ENCODE measurements at places on chromosomes 1 and 21.

DNA sequence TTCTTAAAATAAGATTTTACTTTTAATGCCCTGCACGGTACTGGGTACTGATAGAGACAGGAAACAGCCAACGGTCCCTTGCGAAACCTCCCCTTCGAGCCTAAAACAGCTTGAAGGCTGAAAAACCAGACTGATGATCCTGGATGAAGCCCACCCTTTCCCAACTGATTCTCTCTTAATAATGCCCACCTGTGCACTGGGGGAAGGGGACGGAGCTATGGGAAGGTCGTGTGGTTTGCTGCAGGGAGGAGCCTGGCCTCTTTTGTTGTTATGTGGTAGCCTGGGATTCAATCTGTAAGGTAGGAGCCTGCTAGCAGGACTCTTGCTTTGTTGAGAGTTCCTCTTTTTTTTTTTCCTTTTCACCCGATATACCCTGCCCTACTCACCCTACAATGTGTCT lies 25.6 kb downstream of the SAMSN1 start:
- DNase-seq = no peak

- DNase-seq = no peak
These were observed 63.3 kb upstream of the PLA2G4A start for GRCh38 chr1:186765446-186765845.

DNA sequence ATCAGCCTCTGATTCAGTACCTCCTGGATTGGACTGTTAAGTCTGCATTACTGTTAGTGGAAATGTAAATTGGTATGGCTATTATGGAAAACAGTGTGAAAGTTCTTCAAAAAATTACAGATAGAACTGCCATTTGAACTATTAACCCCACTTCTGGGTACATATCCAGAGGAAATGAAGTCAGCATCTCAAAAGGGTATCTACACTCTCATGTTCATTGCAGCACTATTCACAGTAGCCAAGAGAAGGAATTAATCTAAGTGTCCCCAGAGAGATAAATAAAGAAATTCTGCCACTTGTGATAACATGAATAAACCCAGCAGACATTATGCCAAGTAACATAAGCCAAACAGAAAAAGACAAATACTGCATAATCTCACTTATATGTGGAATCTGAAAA lies 676.0 kb downstream of the PLA2G4A start:
- no peak for DNase-seq

GRCh38 chr1:168340781-168341482 lies 60.3 kb downstream of the TBX19 start:
- DNase-seq = no peak

DNA sequence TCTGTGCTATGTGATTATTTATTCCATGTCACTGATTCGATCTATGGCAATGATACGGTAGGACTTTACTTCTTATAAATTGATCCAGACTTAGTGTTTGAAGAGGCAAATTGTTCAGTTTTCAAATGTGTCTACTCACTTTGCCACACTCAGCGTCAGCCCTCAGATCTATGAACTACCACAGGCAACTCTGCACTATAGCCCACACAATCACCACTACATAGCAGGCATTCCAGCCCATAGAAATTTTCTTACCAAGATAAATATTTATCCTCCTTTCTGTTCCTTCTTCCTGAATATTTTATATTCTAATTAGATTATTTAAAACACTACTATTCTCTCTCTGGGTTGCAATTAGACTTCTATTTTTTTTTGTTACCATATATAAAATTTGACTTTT lies 776.1 kb downstream of the BRINP3 start:
- no peak for DNase-seq

DNA sequence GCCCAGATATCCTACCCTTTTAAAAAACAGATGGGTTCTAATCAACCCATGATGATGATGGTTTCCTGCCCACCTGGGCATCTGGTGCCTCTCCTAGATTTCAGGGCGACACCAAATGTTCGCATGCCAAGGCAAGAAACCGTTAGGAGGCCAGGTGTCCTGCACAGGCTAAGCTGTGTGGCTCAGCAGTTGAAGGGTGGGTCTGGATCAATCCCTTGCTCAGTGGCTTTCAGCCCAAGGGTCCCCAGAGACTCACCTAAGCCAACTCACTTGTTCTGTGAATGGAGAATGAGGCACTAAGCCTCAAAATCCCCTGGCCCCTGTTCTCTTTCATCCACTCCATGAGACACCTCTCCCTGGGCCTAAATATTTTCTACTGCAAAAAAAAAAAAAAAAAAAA lies 169.1 kb upstream of the EDN2 start:
- peak; percentile 3 for DNase-seq

GRCh38 chr1:228852511-228853088 lies 117.3 kb downstream of the RHOU start:
- DNase-seq = no peak

GRCh38 chr21:36839123-36839522 lies 127.3 kb downstream of the HLCS start:
- no peak for DNase-seq

GRCh38 chr1:60436186-60436585 lies 362.6 kb upstream of the C1orf87 start:
- DNase-seq = no peak

DNA sequence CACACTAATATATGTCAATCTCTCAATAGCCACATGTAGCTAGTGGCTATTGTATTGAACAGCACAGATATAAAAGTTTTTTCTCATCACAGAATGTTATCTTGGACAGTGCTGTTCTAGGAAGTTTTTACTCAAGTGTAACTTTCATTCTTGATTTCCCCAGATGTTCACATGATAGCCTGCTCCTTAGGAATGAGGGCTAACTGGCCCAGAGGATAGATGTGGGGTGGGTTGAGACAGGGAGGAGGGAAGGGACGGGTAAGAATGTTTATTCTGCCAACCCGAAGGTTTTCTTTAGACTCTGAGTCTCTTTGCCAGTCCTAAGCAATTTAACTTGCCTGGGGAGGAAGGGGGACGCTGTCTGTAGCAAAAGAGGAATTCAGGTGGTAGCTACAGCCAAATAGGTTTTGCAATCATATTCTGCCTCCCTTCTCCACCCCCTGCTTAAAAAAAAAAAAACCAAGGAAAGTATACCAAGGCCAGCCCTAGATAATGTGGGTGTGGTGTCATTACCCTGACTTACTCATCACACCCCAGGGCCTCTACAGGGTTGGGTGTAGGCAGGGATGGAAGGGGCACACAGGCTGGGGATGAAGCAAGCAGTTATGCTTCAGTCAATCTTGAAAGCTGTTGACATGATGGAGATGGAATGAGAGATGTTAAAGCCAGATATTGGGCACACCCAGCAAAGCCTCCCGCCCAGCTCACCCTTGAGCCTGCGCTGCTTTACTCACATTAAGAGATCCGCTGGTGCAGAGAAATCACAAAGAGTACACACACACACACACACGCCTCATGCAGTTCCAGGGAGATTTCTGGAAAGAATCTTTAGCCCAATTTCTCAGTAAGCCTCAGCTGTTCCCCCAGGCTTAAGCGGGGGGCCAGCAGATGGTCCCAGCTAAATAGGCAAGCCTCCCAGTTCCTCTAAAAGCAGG lies 59.9 kb downstream of the PLXNA2 start:
- peak; percentile 30 for DNase-seq

DNA sequence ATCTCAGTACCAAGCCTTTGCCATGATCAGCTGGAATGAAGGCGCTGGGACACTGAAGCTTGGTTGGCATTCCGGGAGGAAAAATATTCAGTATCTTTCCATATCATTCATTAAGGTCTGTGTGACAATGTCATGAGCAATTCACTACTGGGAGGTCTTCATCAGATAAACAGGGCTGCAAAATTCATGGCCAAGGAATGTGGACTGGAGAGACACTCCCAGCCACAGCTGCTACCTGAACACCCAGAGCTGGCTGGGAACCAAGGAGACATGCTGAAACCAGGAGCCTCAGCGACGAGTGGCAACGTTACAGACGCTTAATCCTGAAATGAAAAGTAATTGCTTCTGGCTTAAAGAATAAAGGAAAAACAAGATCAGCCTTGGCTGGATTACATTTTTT lies 30.6 kb upstream of the DDAH1 start:
- no peak for DNase-seq

DNA sequence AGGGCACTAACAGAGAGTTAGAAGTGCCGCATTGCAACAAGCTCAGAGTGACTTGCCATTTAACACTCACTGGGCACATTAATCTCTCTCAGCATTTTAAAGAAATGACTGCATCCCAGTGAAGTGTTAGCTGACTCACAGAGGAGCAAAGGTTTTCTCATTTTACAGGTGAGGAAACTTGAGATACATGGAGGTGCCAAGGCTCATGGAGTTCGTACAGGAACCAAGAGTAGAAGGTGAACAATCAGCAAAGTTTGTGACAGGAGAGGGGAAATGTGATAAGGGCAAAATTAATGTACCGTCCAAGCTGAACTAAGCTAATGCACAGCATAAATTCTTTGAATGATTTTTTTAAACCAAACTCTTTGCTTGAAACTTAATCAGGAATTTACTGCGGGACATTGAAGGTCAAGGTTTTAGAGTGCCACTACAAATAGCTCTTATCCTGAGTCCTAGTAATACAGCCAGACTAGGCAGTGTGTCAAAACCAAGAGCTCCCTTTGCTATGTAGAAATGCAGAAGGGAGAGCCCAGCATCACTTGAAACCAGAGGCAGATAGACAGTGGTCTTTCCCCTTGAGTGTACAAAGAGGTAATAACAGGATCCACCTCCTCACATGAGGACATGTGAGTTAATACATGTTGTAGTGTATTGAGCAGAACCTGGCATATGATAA lies 22.4 kb upstream of the NTPCR start:
- no peak for DNase-seq

- peak; percentile 47 for DNase-seq
These were observed 11.8 kb downstream of the HTR6 start for GRCh38 chr1:19676438-19676922.

GRCh38 chr1:152942161-152942560 lies 4.8 kb upstream of the SPRR5 start:
- no peak for DNase-seq

DNA sequence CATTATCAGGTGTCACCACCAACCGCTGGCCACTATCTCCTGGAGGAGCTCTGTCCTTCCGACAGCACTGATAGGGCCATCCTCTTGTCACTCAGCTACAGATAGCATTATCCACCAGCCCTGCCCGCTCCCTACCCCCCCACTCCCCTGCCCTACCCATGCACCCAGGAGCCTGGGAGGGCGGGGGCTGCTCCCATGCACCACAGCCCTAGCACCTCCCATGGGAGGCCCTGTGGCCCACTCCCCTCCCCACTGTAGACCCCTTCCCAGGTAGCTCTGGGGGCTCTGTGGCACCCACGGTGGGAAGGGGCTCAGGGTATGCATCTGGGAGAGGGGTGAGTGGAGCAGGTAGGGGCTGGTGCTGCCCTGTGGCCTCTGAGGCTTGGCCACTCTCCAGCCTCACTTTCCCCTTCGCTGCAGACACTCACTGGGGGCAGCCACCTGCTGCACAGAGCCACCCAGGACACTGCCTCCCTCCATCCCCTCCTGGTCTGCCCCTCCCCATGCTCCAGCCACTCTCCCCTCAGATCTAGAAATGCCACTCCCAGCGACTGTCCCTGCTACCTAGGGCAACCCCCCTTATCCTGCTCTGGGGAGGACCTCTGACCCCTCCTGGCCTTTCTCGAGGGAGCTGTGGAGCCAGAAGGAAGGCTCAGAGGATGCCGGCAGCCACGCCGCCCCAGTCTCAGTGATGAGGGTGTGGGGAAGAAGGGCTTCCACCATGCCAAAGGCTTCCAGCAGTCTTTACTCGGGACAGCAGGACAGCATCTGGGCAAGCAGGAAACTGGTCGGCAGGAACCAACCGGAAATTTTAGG lies 58.5 kb downstream of the WNT9A start:
- DNase-seq = no peak

- no peak for DNase-seq
These were observed 98.6 kb downstream of the OMA1 start for GRCh38 chr1:58447886-58448285.

DNA sequence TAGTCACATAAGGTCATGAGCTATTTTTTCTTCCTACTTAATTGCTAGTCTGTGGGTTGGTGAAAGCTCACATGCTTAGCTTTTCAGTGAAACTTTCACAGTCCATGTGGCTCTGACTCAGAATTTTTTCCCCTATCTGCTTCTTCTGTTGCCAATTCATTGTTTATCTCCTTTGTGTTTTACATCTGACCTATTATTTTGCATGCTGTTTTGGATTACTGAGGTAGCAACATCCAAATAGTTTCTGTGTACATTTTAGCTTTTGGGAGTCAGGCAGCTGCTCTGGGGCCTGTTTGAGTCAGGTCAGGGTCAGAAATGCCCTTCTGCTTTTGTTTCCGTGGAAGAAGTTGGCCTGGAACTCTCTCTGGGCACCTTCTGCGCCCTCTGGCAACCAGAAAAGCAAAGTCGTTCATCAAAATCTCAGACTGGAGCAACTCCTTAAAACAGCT lies 40.0 kb downstream of the ROR1 start:
- DNase-seq = no peak

- peak; percentile 61 for DNase-seq
These were observed 1.6 kb downstream of the TENT5C start for GRCh38 chr1:117607471-117607870.

DNA sequence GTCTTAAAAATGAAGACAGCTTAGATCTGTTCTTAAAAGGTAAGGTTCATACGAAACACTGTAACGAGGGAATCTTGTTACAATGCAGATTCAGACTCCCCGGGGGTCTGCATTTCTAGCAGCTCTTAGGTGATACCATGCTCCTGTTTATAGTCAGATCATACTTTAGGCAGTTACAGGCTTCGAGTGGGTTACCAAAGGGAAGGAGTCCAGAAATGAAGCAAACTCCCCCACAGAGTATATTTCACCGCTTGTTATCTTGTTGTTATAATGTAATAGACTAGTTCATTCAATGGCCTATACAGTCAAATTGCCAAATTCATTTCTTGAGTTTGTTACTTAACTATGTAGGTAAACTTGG lies 601.1 kb downstream of the USP25 start:
- no peak for DNase-seq

- no peak for DNase-seq
These were observed 14.4 kb downstream of the URB2 start for GRCh38 chr1:229640455-229640854.

DNA sequence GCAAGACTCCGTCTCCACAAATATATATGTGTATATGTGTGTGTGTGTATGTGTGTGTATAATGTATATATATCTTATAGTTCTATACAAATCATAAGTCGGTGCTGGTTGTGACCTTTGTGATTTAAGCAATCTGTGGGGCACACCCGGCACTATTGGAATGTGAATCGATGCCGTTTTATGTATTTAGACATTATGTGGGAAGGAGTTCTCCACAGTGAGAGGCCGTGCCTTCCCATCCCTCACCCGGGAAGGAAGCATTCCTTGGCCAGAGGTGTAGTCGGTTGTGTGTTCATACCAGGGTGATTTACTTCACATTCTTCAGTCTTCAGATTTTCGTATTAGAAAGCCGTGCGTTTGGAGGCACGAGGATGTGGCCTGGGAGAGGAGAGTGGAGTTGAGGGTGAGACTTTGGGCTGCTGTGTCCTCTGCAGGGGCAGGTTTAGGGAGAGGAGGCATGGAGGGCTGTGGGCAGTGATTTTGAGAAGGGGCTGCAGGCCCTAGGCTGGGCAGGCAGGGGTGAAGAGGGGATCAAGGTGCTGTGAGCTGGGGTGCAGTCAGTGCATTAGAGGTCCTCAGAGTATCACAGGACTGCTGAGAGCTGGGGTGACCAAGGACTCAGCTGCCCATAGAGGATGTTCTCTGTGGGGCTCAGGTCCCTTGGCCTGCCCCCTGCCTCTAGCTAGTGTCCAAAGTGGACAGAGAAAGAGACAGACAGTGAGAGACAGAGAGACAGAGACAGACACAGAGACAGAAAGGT lies 57.7 kb downstream of the TRIM11 start:
- DNase-seq = peak; percentile 0

- no peak for DNase-seq
These were observed 482.1 kb upstream of the ADAMTS5 start for GRCh38 chr21:27448960-27449359.

- no peak for DNase-seq
These were observed 1.4 kb downstream of the BCL10 start for GRCh38 chr1:85274969-85275453.

GRCh38 chr21:32535612-32536011 lies 49.7 kb downstream of the TCP10L start:
- DNase-seq = no peak
